PC-9 (cell line): ENCODE measurements at places on chromosomes 5 and 9.
A peak's percentile ranks its signal among the peaks of the same experiment; 100 is the strongest.

- H3K27me3 ChIP-seq, result no peaks in the 10 kb centered on the region
- no peak for DNase-seq
- peaks cover 13% of the 10 kb centered on the region for H3K4me1 ChIP-seq
Observed at GRCh38 chr5:39257554-39257953, 38.2 kb upstream of the FYB1 start.

DNA sequence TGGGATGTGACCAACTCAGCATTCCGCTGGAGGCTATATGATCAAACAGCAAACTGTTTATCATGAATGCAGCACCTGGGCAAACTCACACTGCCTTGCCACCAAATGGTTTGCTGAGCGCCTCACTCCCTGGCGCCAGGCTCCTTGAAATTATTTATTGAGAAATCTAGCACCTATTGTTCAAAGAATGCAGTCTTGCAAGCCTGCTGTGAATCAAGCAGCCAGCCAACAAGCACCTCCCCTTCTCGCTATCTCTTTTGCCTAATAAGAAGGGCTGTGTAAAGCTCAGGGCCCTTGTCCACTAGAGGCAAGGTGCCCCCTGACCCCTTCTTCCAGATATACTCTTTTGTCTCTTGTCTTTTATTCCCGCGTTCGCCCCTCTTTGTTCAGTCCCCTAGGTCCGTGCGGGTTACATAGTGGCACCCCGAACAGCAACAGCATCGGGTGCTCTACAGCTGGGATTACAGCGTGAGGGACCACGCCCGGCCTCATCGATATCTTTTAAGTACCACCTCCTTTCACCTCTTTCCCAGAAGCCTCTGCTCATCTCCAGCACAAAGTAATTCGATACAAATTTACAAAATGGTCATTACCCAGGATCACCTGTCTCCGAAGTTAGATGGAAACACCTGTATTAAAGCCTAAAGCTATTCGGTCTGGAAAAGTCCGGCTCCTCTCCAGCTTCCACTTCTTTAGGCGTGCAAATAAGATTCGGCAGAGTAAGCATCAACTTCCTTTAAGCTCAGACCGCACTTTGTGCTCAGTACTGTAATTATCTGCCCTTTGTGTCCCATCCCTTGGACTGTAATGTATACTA is 896 bp downstream of the RIGI start:
- H3K27me3 ChIP-seq, result no peaks in the 10 kb centered on the region
- peaks cover 11% of the 10 kb centered on the region for H3K4me1 ChIP-seq
- H3K27ac ChIP-seq, result peak overlapping the region; percentile 68
- peak overlapping the region; percentile 69 for H3K4me3 ChIP-seq
- H3K36me3 ChIP-seq, result no peaks in the 10 kb centered on the region

- no peaks in the 10 kb centered on the region for H3K27me3 ChIP-seq
- DNase-seq, result no peak
- H3K4me1 ChIP-seq, result no peaks in the 10 kb centered on the region
- no peak overlapping the region for H3K27ac ChIP-seq
Observed at GRCh38 chr5:58156973-58157701, 302.7 kb downstream of the PLK2 start.

DNA sequence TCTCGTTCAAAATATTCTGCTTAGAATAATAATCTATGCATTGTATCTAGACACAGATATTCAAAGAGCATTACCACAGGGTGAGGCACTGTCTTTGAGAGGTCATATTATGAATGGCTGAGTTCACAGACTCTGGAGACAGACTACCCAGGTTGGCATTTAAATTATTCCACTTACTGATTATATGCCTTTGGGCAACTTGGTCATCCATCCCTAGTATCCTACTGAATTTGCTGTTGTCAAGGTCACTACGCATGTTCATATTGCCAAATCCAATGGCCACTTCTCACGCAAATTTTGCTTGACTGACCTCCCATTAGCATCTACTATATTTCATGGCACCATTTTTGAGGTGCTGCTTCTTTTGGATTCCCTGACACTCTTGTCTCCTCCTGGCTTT is 498.6 kb upstream of the TLE4 start:
- no peaks in the 10 kb centered on the region for H3K27me3 ChIP-seq
- no peaks in the 10 kb centered on the region for H3K4me1 ChIP-seq
- DNase-seq, result no peak

GRCh38 chr9:120879446-120879845 is 2.5 kb upstream of the PHF19 start:
- H3K4me1 ChIP-seq, result peaks cover 53% of the 10 kb centered on the region
- no peaks in the 10 kb centered on the region for H3K27me3 ChIP-seq
- no peaks in the 10 kb centered on the region for H3K36me3 ChIP-seq
- H3K27ac ChIP-seq, result no peak overlapping the region
- DNase-seq, result no peak

- no peak for DNase-seq
- H3K27me3 ChIP-seq, result no peaks in the 10 kb centered on the region
- peak overlapping the region; percentile 50; the same call in 1 of the 2 replicates for H3K4me3 ChIP-seq
- no peaks in the 10 kb centered on the region for H3K36me3 ChIP-seq
- H3K27ac ChIP-seq, result no peak overlapping the region
- peaks cover 10% of the 10 kb centered on the region for H3K4me1 ChIP-seq
Observed at GRCh38 chr9:137295238-137295811, 6.7 kb downstream of the NRARP start.

GRCh38 chr5:67319935-67320725 is 123.5 kb upstream of the CD180 start:
- H3K36me3 ChIP-seq, result no peaks in the 10 kb centered on the region
- no peaks in the 10 kb centered on the region for H3K4me1 ChIP-seq
- no peak overlapping the region for H3K27ac ChIP-seq
- DNase-seq, result no peak

GRCh38 chr9:33250458-33250995 is 10.6 kb downstream of the SPINK4 start:
- no peaks in the 10 kb centered on the region for H3K27me3 ChIP-seq
- no peak overlapping the region for H3K27ac ChIP-seq
- no peaks in the 10 kb centered on the region for H3K4me1 ChIP-seq
- H3K4me3 ChIP-seq, result no peak overlapping the region

- no peak overlapping the region for H3K27ac ChIP-seq
- H3K4me3 ChIP-seq, result no peak overlapping the region
- no peaks in the 10 kb centered on the region for H3K36me3 ChIP-seq
Observed at GRCh38 chr5:1437226-1437829, 7.9 kb downstream of the SLC6A3 start.
